HuH-7.5 (cell line): ENCODE measurements at places on chromosomes 4 and X.

DNA sequence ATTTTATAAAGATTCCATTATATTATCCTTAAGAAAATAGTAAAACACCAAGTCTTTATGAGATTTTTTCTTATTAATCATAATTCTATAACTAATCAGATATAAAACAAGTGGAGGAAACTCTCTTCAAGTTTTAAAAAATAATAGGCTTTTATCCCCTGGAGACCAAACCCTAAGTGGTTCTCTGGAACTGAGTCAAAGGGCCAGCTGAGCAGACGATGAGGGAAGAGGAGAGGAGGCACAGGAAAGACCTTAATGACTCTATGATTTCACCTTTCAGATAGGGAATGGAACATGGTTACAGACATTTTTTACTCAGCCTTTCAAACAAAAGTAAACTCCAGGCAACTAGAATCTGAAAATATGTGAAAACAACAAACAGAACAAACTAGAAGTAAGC lies 201.8 kb downstream of the SLC39A8 start:
- no peak for DNase-seq

- no peak for DNase-seq
These were observed 59.2 kb downstream of the FSTL5 start for GRCh38 chr4:162104459-162105124.

- no peak for DNase-seq
These were observed 74.8 kb downstream of the COX18 start for GRCh38 chr4:72994670-72995069.

GRCh38 chrX:129721414-129721813 lies 17.4 kb upstream of the XPNPEP2 start:
- DNase-seq = no peak
